ENCODE measurements at places on chromosomes 1 and 21. TPM values are rescaled to one million over a fixed set of nuclear protein-coding genes. Genes with fewer than 3 reads are reported as not detected.

Gene CD1D
- total RNA-seq, result not detected

Gene KCNJ6
- 2.2 TPM for total RNA-seq

Gene STYXL2
- not detected for total RNA-seq

Gene PRR9
- total RNA-seq, result not detected

Gene CKS1B
- 366 TPM for total RNA-seq

Gene IGFN1
- total RNA-seq, result 1.3 TPM

Gene SPRR2E
- not detected for total RNA-seq

Gene SELP
- total RNA-seq, result not detected
